Effector memory CD8-positive, alpha-beta T cell (primary cell): ENCODE measurements at places on chromosomes 1 and 21.

DNA sequence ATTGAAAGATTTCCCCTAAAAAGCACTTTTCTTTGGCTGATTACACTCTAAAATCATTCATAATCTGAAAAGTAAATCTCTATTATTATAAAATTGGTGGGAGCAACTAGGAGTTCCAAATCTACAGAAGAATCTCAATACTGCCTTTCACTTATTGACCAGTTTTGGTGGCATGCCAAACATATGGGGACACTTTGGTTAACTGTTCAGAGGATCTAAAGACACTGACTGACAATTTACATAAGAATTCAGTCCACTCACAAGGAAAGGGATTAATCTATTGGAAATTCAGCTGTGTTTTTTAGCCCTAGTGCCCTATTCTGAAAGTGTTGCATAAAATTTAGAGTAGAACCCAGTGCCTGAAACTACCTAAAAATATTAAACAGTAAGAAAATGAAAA, 113.6 kb downstream of the LRRC40 start:
- no peak for DNase-seq

DNA sequence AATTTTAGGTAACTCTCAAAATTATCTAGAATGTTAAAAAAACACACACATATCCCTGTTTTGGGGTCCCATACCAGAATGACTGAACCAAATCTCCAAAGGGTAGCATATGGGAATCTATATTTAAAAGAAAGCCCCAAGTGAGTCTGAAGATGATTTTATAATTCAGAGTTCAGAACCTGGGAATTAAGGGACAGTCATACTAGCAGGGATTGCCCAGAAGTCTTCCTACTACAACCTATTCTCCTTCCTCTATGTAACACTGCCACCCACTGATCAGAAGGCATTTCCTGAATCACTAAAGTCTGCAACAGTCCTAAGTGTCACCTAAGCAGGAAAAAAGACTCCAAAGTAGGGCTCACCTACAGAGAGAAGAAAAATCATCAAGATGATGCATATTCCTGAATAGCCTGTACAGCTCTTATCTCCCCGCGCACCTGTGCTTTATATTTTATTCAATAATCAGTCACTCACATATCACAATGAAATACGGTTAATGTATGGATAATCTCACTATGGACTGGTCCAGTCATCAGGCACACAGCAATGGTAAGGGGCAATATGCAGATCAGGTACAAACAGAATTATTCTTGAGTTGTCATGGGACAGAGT, 4.9 kb downstream of the RGS1 start:
- DNase-seq: peak; percentile 26

DNA sequence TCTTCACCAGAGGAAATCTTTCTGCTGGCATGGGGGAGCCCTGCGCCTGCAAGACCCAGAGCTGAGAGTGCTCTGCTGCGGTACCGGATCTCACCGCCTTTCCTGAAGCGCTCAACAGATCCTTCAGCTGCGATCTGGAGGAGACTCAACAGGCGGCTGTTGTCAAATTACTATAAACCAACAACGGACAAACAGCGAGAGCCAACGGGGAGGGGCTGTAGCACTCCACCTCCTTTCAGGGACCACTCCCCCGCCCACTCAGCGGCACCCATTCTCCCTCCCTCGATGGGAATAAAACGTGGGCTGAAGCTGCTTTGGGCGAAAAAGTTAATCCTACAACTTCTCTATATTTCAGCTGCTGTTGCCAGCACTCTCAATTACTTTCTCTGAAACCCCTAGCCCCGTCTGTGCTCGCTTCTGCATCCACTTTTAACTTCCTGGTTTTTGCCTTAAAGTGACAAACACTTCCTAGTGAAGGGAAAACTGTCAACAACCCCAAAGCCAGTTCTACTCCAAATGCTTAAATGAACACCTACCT, at the start of gene FMO5:
FMO5 (minus strand) TSS at position 147 of the 538 bp plus-strand sequence. CDS start 310 bp downstream, outside the sequence.
- peak; percentile 41 for DNase-seq

GRCh38 chr1:62327360-62328055, 8.3 kb upstream of the KANK4 start:
- no peak for DNase-seq

DNA sequence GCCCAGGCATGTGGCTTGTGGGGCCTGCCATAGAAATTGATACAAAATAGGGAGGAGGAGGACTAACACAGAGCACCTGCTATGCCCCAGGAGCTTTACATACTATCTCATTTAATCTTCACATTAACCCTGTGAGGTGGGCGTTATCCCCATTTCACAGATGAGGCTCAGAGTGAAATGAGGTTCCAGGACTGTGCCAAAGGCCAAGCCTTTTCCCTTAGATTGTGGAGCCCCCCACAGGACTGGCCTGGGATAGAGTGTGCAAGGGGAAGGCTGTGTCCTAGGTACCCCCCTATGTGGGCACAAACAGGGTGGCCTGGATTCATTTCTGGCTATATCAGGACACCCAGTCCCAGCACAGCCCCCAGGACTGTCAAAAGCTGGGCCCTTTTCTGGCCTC, 2.2 kb upstream of the DDOST start:
- DNase-seq: no peak

DNA sequence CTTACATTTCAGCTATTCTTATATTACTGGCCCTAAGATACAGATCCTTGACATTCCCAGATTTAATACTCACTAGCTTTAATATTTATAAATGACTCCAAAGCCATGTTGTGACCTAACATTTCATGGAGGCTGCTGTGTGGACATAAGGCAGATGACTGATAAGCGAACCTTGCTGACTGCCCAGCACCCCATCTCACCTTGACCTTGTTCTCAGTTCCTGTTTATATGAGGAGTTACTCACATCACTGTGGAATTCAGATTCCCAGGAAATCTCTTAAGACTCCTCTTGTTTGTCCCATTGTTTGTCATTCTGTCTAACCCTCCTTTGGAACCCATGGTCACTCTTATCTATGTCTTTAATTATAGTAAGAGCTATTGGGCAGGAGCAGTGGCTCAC, 21.9 kb downstream of the RAB3B start:
- no peak for DNase-seq

DNA sequence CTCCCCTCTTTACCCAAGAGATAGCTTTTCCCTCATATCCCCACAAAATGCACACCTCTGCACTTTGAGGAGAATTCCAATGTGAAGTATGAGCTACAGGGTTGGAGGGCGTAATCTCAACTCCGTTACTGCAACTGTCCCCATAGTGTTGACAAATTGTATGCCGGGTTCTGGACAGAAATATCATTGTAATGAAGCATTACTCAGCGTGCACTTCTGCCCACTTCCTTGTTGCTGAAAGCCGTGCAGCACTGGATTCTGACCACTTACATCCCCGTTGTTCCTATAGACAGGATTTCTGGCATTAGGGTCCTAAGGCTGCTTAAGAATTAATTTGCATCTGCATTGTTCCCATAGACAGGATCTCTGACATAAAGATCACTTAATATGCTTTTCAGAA, 205.6 kb downstream of the RHOU start:
- no peak for DNase-seq

DNA sequence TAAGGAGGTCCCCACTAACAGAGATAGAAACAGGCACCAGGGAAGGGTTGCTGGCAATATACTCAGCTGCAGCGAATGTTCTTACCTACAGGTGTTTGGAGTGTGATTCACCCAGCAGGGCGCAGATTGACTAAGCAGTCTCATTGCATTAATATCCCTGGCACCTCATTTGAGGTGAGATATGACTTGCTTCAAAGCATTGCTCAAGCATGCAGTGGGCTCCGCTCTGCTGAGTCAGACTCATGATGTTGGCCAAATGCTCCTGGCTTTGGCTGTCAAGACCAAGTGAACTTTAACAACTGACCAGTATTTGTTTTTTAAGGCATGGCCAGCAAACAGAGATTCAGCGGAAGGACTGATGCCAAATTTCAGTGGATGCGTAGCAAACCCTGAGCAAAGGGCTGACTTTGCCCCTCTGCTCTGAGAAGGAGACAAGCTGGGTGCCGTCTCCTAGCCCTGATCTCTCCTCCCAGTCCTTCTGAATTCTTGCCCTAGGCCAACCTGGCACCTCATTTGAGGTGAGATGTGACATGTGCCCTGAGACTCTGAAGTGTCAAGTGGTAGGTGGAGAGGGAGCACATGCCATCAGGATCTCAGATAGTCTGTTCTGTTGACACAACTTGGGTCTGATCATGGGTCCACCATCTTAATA, 187.1 kb upstream of the COA6 start:
- no peak for DNase-seq

DNA sequence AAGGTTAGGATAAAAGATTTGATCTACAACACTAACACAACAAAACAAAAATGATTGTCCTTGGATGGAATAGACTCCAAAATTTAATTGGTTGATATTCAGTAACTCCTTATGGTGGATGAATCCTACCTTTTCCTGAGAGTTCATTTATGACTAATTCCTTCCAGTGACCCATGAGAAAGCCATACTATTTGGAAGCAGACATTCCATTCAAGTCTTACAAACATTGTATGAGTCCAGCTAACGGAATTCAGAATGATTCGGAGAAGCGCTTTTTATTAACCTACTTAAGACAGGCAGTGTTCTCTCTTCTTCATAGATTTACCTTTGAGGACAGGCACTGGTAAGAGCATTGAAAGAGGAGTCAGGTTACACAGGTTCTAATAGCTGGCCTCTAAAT, 155.6 kb upstream of the ZNF648 start:
- DNase-seq: no peak

DNA sequence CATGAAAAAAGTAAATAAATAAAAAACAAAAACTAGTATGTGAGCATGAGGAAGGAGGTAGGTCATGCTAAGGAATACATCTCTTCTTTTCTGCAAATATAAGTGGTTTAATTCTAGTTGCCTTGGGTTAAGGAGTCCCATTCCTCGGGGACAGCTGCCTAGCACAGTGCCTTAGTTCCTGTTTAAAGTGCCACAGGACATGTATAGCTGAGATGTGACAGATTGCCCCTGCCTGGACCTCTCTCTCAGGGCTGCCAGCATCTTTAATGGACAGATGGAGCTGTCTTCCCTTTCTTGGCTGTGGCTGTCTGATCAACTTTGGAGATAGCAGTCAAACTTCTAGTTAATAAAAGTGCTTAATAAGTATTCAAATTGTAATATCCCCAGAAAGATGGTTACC, 50.0 kb downstream of the TSEN15 start:
- DNase-seq: no peak

- no peak for DNase-seq
These were observed 25.6 kb upstream of the PRDM2 start for GRCh38 chr1:13674377-13674776.

- no peak for DNase-seq
These were observed at the start of gene RYR2 for GRCh38 chr1:237041795-237042525. TSS of gene RYR2 (plus strand) at chr1:237042184. CDS start at chr1:237042522, 338 bp downstream.

- DNase-seq: no peak
These were observed 25.7 kb downstream of the RPRD2 start for GRCh38 chr1:150389650-150390049.

DNA sequence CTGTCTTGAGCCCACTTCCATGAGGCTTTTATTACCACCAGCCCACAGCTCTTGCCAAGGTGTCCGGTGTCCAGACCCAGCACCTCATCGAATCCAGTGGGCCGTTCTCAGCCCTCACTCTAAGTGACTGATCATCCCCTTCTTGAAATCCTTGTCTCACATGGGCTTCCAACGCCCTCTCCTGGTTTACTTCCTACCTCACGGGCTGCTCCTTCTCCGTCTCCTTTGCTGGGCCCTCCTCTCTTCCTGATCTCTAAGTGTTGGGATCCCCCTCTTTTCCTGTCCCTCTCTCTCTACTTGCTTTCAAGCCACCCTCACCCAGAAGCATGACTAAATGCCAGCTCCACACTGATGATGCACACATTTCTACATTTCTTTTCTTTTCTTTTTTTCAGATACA, 9.0 kb upstream of the RHBG start:
- no peak for DNase-seq

- DNase-seq: no peak
These were observed 43.6 kb upstream of the ACTL8 start for GRCh38 chr1:17711577-17711910.

GRCh38 chr21:22351076-22351475, 1352.9 kb downstream of the NCAM2 start:
- DNase-seq: no peak

DNA sequence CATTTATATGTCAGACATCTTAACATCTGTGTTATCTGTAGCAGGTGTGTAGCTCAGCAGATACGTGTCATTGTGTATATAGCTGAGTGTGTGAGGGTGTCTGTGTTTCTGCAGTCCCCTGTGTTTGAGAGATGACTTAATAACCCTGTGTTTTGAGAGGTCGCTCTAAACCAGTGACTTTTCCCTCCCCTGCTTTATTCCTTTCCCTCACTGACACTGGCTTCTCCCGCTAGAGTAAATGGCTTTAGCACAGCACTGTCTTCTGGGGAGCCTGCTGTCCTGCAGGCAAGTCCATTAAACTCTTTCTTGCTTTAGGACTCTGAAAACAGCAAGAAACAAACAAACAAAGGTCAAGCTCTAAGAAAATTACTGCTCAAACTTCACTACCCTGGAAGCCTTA, 53.0 kb downstream of the VANGL1 start:
- no peak for DNase-seq

GRCh38 chr1:222404710-222405109, 143.2 kb downstream of the HHIPL2 start:
- DNase-seq: no peak

DNA sequence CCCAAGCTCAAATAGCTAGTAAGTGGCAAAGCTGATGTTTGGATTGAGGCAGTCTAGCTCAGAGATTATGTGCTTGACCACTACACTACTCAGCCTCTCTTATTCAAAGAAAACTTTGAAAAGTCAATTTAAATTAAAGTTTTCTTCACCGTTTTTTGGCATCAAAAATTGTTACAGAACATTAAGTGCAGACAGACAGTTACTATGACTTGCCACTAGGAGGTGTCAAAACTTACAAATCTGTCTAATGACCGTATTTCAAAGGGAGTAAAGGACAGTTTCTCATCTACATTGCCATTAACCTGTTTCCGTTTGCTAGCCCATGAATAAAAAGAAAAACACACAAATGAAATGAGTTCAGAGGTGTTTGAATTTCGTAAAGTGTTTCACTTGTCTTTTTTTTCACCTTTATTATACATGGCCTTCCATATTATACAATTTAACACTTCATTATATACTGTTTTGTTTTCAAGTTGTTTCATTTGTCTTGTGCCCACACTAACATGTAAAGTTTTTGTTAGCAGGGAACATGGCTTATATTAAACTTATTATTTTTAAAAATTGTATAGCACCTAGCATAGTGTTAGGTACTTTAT, 57.4 kb upstream of the MTF2 start:
- peak; percentile 13 for DNase-seq

- DNase-seq: no peak
These were observed 12.9 kb downstream of the DESI2 start for GRCh38 chr1:244665771-244666217.

DNA sequence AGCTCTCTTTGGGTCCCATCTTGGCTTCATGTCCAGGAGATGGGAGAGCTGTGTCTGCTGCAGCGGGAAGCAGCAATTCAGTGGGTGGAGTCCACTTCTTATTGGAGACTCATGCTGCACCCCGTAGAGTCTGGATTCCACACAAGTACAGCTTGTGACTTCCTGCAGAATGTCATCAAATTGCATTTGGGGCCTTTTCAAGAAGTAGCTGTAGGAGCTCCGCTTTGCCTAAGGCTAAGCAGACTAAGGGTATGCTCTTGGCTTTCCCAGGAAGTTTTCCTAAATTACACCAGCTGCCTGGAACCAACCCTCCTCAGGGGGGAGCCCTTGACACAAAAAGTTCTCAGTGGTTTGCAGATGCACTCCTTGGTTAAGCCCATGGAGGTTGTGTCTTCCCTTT, 5.7 kb upstream of the MOB3C start:
- DNase-seq: no peak

- no peak for DNase-seq
These were observed 32.0 kb downstream of the MTF2 start for GRCh38 chr1:93111065-93111464.

- DNase-seq: no peak
These were observed 151.2 kb downstream of the OMA1 start for GRCh38 chr1:58395355-58395754.

GRCh38 chr1:229431284-229432115, 2.4 kb downstream of the ACTA1 start:
- DNase-seq: no peak
